ENCODE measurements at places on chromosomes 2 and 18. TPM values are rescaled to one million over a fixed set of nuclear protein-coding genes. Genes with fewer than 3 reads are reported as not detected.

POTEJ gene
- not detected for total RNA-seq

UGT1A5 gene
- total RNA-seq, result not detected

FAM136A gene
- total RNA-seq, result 104 TPM

POU3F3 gene
- total RNA-seq, result not detected

ALPP gene
- not detected for total RNA-seq

M1AP gene
- 0.13 TPM for total RNA-seq

All from HT1080 (cell line).